ENCODE measurements at places on chromosomes 1 and 21.

DNA sequence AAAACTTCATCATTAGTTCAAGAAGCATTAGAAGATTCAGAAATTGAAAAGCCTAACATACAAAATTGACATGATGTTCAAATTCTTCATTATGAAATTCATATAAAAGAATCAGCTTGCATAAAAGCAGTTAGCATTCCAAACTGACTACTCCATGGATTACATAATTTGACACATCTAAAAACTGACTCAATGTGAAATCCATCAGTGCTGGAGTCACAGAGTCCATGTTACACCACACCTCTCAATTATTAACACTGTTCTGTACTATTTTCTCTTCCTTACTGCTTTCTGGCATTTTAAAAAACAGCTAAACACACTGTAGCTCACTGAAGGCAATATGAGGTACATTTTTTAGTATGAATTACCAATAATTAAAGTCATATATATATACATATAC lies 28.0 kb downstream of the ARHGAP29 start:
- no peaks in the 10 kb centered on the region for H3K4me1 ChIP-seq
- H3K27me3 ChIP-seq, result no peaks in the 10 kb centered on the region
- peaks cover 14% of the 10 kb centered on the region for H3K36me3 ChIP-seq
- no peak overlapping the region for H3K27ac ChIP-seq

- no peaks in the 10 kb centered on the region for H3K27me3 ChIP-seq
- H3K4me1 ChIP-seq, result no peaks in the 10 kb centered on the region
- no peak overlapping the region for H3K4me3 ChIP-seq
Observed at GRCh38 chr1:195005338-195005737, 1602.9 kb downstream of the KCNT2 start.

- no peak overlapping the region for H3K4me3 ChIP-seq
- H3K27me3 ChIP-seq, result peaks cover 3% of the 10 kb centered on the region
- H3K4me1 ChIP-seq, result peaks cover 32% of the 10 kb centered on the region
- no peak for DNase-seq
- no peaks in the 10 kb centered on the region for H3K36me3 ChIP-seq
- H3K27ac ChIP-seq, result no peak overlapping the region
Observed at GRCh38 chr1:47754221-47754620, 243.0 kb downstream of the TRABD2B start.

GRCh38 chr1:154819628-154820590 lies 50.2 kb downstream of the KCNN3 start:
- peaks cover 2% of the 10 kb centered on the region for H3K27me3 ChIP-seq
- H3K27ac ChIP-seq, result no peak overlapping the region
